NCI-H446 treated with DMSO at 0.1 percent for 48 hours (cell line): ENCODE measurements at places on chromosomes 3 and 15.

DNA sequence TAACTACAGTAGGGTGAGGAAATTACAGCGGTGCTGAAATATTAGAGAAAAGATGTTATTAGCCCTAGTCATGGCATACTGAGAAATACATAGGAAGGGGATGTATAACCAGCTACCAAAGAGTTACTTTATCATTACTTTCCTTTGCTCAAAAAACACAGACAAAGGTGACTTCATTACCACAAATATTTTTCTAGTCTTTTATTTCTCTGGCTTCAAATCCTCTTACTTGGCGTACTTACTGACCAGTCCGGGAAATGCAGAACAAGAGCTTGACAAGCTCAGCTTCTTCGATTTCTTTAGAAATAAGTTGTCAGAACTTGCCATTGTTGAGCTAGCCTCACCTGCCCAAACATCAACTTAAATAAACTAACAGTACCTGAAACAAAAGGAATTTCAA lies 142.1 kb upstream of the TMCO5A start:
- DNase-seq, result no peak

DNA sequence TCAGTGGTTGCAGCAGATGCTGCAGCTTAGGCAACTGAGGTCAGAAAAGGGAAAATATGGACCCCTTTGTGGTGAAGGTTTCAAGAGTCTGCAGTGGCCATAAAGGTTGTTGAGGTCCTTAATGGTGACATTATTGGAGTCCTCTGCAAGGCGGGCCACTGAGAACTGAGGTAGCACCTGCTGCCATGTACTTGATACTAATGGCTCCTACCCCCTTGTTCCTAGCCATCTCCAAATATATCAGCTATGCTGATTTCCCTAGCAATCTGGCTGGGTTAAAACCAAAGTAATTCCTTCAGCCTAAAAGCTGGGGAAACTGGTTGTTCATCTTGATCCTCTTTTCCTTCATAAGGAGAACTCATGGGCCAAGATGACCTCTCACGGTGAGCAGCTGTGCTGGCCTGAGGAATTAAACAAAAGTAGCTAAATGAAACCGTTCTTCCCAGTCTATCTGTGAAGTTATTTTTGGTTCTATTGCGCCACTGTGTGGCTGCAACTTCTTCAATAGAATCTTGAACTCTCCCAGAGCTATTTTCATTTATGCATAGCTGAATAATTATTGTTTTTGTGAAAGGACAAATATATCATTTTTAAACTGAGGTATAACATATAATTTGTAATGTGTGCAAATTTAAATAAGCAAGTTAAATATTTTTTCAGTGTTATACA lies 76.1 kb upstream of the PLSCR4 start:
- DNase-seq, result peak; percentile 36

GRCh38 chr15:101258238-101259144 lies 6.6 kb upstream of the CHSY1 start:
- peak; percentile 5 for DNase-seq

DNA sequence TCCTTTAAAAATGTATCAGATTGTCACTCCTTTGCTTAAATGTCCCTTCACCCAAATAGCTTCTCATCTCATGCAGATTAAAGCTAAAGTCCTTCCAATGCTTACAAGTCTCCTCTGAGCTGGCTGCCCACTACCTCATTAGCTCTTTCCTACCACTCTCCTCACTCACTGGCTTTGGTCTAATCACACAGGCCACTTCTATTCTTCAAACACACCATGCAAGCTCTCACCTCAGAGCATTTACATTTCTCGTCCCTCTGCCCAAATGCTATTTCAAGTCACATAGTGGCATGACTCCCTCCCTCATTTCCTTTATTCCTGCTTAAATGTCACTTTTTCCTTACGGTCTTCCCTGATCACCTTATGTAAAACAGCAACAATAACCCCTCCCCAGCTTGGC lies 110.6 kb upstream of the CMC1 start:
- no peak for DNase-seq

DNA sequence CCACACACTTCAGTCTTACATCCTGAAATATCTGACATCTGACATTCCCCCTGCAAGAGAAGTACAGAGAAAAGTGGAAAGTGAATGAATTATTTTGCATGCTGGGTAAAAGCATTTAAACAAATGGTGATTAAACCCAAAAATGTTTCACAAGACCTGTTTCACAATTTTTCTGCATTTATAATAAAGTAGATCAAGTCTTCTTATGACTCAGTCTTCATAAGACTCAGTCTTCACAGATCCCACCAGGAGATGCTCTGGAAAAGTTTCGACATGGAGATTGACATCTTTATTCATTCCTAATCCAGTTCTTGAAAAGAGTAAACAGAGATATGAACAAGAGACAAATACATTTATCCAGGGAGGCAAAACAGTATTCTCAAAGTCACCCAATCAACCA lies 13.2 kb upstream of the EDC3 start:
- DNase-seq, result no peak

DNA sequence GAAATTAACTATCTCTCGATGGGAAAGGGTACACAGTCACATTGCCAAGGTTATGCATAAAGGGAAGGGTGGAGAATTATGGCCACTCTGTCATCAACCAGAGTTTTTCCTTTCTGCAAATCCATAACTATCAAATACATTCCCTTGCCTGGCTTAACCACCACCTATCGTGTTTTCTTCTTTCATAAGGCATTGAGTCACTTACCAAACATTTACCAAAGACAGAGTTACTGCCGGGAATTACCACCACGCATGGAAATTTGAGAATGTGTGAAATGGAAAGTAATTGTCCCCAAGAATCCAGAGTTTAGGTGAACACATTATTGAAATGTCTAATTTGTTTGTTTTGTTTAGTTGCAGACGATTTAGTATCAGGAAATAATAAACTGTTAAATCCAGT lies 134.3 kb upstream of the LRRN1 start:
- no peak for DNase-seq

DNA sequence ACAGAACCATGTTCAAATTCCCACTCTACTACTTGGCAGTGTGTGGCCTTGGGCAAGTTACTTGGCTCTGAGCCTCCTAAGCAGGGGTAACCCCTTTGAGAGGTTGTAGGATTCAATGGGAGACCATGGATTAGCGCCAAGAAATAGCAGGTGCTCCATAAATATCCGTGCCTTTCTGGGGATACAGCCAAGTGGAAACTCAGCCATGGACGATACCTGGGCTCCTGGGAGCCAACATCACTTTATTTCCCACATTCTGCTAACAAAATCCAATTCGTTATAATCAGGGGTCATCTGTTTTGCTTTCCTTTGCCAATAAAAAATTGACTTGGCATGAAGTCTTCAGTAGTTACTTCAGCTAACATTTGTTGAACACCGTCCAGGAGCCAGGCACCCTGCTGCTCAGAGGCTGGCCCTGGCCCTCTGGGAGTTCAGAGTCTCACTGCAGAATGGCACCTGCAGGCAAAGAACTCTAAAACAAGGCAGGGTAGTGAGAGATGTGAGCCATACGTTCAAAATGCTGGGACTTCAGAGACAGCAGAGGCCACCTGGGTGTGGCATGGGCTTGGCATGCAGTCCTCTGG lies 42.3 kb downstream of the ZDHHC19 start:
- DNase-seq, result peak; percentile 93

GRCh38 chr15:26231096-26231495 lies 368.0 kb upstream of the ATP10A start:
- DNase-seq, result no peak

DNA sequence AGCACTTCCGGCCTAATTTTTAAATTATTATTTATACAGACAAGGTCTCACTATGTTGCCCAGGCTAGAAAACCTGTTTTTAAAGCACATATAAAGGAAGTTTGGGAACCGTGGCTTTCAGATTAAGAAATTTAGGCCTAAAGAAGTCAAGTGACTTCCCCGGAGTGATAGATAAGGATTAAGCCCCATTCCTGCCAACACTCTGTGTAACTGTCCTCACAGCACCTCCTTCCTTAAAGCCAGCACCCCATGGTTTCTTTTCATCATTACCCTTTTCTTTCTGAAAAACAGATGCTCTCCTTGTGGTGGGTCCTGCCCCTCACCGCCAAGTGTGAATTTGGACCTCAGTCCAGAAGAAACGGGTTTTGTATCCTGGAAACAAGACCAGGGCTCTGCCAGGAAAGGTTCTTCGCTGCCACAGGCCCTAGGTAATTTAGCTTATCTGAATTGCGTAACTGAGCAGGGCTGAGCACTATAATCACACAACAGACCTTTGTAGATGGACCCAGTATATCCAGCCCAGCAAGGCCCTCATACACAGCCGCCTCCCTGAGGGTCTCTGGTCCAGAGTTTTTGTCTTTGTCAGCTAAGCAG lies 231.3 kb downstream of the PLCL2 start:
- DNase-seq, result no peak

DNA sequence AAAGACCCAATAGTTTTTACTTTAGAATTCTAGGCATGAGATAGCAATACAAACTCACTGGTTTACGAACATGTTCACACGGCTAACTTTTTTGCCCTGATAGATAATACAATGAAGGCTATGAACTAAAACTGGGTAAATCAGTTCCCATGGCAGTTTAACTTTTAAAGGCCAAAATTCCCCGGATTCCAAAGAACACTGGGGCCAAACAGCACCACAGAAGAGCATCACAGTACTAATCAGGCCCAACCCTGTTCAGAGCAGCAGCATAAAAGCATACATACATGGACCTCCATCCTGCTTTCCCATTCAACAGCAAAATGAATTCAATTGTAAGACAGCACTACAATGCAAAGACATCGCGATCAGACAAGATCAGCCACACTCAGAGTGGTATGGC lies 540.3 kb upstream of the CCDC54 start:
- DNase-seq, result no peak

GRCh38 chr3:99929745-99930139 lies 112.1 kb downstream of the CMSS1 start:
- peak; percentile 88 for DNase-seq

- DNase-seq, result no peak
These were observed 84.5 kb downstream of the MINAR1 start for GRCh38 chr15:79516646-79517045.

DNA sequence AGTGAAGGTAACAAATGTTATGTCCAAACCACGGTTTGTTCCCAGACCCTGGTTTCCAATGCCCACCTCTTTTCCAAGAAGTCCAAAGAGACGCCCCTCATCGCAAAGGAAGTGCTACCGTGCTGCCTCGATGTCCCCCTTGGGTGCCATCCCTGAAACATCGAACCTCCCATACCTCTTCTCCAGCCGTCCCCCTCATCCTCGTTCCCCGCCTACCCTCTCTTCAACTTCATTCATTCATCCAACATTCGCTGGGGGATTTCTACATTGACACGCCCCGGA lies 467 bp downstream of the TIPIN start:
- no peak for DNase-seq

DNA sequence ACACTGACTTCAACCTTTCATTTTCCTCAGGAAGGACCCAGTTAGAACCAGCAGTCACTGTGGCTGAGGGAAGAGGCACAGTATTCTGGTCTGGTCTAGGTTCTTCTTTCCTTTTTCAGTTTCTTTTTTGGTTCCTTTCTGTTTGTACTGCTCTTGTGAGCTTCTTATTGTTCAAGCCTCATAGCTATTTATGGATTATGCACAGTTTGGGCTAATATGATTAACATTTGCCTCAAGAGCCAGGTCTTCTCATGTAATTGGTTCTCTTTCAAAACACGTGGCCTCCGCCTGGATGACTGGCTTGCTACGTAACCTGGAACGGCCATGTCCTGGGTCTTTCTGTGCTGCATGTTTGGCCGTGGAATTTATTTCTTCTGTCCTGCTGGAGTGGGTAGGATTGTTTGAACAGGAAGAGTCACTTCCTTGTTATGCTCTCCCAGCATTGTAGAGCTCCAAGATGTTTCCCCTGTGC lies 43.3 kb downstream of the RBMS3 start:
- DNase-seq, result no peak

- DNase-seq, result peak; percentile 59
These were observed 227.6 kb downstream of the KLF13 start for GRCh38 chr15:31554261-31554660.

DNA sequence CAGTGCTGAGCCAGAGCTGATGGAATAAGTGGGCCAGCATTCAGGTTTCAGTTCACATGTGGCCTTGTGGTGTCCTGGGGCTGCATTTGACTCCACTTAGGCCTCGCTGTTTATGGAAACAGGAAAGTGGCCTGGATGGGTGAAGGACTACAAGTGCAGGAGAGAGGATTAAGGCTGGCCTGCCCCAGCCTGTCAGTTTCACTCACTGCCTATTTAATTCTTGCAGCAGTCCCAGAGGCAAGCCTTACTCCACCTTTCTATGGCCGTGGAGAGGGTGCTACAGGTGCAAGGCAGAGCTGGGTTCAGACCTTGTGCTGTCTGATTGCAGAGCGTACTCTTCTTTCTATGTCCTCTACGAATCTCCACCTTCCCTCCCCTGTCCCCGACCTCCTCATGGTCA lies 37.7 kb downstream of the ABHD17C start:
- DNase-seq, result no peak

DNA sequence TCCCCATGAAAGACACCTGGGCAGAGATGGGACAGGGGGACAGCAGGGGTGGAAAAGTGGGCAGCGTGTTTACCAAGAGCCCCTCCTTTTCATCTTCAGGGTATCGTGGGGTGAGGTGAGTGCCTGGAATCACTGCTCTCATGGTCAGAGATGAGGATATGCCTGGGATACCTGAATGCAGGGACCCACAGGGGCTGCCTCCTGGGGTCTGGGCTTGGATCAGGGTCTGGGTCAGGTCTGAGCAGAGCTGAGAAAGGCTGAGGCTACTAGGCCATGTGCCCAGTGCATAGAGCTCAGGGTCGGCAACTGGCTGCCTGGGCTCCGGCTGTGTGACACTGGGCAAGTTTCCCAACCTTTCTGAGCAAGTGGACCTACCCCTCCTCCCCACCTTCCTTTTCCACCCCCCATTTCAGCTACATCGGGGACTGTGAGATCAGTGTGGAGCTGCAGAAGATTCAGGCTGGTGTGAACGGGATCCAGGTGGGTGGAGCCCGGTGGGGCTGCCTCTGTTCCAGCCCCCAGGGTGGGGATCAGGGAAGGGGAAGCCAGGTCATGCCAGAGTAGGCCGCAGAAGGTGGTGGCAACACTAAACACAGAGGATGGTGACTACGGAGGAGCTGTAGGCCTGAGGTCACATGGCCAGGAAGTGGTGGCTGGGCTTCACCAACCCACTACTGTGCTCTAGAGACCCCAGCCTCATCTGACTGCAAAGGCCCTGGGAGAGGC lies 24.5 kb downstream of the ESYT3 start:
- DNase-seq, result no peak

GRCh38 chr3:39294446-39295183 lies 14.8 kb upstream of the CX3CR1 start:
- no peak for DNase-seq

- no peak for DNase-seq
These were observed 20.5 kb downstream of the PRR23E start for GRCh38 chr3:127213381-127213918.

DNA sequence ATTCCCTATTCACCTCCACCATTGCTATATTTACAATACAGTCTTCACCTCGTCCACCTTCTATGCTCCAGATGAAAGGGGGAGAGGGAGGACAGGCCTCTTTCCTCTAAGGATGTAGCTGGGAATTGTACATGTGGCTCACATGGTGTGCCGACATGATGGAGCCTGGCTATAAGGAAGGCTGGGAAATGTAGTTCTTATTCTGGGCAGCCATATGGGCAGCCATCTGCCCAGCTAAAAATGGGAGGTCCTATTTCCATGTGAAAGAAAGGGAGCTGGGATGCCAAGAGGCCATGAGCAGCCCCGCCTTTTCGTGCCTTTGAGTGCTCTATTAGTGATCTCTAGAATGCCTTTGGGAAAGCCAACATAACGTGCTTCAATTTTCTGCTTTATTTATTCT lies 27.1 kb upstream of the MGLL start:
- peak; percentile 88 for DNase-seq

GRCh38 chr3:122688996-122689395 lies 8.4 kb downstream of the PARP14 start:
- no peak for DNase-seq
